C1 segment of cervical spinal cord (tissue), 14 donors: ENCODE measurements at places on chromosomes 4 and X.

DNA sequence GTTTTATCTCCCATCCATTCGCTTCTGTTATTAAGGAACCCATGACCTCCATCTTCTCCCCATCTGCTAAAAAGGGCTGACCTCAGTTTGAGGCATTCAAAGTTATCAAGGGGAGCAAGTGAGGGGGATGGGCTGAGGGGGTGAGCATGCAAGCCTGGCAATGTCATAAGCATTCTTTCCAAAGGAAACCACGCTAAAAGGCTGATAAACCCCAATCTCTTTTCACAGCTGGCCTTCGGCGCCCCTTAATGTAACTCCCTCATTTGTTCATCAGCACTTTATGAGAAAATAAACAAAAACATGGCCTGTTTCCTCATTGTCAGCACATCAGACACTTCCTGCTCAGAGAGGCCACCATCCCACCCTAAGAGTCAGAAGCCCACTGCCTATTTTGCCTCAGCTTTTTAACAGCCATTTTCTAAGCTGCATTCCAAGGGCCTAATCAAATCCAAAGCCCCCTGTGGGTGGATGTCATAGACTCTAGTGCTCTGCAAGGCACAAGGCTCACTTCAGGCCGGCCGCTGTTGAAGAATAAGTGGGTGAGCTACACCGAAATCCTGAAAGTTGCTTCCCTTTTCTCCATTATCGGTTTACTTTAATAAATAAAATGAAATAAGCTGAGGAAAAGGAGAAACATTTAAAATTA is 92.0 kb upstream of the SRD5A3 start:
- no peak for DNase-seq

- DNase-seq = no peak
Observed at GRCh38 chrX:50698944-50699343, 115.0 kb downstream of the SHROOM4 start.

- no peak for DNase-seq
Observed at GRCh38 chr4:106851726-106852125, 184.4 kb downstream of the DKK2 start.

DNA sequence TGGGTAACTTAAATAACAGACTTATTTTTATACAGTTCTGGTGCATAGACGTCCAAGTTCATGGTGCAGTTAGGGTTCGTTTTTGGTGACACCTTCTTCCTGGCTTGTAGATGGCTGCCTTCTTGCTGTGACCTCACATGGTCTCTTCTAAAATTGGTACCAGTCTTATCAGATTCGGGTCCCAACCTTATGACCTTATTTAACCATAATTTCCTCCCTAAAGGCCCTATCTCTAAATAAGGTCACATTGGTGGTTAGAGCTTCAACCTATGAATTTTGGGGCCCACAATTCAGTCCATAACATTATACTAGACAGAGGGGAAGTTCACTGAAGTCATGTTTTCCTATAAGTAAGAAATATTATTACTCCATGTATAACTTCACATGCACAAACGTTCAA is 128.0 kb downstream of the CFAP299 start:
- no peak for DNase-seq

- DNase-seq = no peak
Observed at GRCh38 chrX:54447461-54447860, 7.3 kb downstream of the TSR2 start.

DNA sequence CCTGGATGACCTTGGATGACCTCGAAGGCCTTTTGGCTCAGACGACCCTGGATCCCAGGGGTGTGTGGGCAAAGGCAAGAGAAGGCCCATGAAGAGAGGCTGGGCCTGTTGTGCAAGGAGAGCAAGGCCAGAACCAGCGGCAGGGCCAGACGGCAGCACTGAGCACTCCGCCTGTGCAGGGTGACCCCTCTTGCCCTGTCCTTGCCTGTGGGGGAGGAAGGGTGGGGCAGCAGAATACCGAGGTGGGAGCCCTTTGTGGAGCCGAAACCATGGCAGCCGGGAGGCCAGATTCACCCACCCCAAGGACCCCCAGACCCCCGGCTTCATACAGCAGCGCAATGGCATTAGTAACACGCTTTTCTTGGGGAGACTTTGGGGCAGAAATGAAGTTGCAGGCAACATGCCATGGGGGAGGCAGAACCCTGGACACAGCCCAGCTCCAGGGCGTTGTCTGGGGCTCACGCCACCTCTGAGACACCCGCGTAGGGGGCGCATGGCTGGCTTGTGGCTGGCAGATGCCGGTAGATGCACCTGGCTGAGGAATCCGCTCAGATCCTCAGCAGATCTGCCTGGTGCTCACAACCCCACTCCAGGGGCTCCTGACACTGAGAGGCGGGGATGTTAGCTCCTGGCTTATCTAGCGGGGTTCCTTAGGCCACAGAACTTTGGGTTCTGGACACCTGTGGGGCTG is 114.5 kb downstream of the FAM53A start:
- no peak for DNase-seq

DNA sequence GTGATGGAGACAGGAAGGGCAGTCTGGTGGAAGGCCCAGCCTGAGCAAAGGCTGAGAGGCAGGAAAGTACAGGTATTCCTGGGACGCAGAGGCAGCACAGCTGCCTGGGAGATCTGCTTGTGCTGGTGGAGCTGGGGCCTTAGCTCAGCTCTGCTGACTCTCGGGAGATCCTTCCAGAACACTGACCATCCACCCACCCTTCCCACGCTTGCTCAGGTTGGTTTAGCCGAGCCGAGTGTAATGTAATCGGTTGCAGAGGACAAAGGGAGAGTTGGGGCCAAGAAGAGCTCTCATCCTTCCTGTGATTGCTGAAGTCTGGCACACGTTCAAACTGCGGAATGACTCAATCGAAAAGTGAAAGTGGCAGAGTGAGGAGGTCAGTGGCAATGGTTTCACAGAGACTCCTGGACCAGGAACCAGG is 43.1 kb upstream of the GPR78 start:
- DNase-seq = no peak

- DNase-seq = no peak
Observed at GRCh38 chr4:102705391-102705935, 55.3 kb downstream of the MANBA start.

DNA sequence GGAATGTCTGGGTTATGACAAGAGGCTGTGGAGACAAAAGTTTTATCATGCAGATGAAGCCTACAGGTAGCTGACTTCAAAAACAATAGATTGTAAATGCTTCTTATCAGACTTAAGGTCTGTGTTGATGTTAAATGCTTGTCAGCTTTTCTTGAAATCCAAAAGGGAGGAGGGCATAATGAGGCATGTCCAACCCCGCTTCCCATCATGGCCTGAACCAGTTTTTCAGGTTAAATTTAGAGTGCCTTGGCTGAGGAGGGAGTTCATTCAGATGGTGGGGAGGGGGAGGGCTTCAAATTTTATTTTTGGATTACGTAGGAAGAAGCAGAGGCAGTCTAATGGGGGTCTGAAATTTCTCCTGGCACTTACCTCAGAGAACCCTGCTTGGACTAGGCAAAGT is 207.7 kb upstream of the HDX start:
- DNase-seq = no peak

- no peak for DNase-seq
Observed at GRCh38 chr4:144650311-144651005, 4.5 kb downstream of the HHIP start.

DNA sequence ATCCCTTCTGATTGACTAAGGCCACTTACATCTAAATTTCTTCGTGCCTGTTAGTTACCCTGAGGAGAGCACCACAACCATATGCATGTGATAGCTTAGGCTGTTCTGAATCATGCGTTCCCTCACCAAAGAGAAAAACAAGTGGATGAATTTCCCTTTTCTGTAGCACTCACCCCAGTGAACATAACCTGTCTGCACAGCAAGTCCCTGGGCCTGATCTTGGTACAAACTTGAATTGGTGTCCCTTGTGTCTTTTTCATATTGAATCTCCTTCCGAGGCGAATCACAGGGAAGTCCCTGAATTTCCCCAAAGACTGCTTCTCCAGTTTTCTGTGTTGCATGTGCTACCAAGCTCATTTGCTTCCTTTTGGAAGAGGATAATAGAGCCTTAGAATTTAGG is 100.4 kb downstream of the KLHL8 start:
- no peak for DNase-seq
